Midbrain (tissue), 1 donor: ENCODE measurements at places on chromosomes 13 and 19.

DNA sequence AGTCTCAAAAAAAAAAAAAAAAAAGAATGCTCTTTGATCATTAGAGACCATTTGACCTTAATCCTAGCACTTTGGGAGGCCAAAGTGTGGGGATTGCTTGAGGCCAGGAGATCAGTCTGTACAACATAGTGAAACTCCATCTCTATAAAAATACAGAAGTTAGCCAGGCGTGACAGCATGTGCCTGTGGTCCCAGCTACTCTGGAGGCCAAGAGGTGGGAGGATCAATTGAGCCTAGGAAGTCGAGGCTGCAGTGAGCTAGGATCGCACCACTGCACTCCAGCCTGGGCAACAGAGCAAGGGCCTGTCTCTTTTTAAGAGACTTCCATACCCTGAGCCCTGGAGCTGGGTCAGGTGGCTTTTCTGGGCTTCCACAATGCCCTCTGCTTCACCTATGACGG is 11.5 kb upstream of the COLGALT1 start:
- DNase-seq = no peak

DNA sequence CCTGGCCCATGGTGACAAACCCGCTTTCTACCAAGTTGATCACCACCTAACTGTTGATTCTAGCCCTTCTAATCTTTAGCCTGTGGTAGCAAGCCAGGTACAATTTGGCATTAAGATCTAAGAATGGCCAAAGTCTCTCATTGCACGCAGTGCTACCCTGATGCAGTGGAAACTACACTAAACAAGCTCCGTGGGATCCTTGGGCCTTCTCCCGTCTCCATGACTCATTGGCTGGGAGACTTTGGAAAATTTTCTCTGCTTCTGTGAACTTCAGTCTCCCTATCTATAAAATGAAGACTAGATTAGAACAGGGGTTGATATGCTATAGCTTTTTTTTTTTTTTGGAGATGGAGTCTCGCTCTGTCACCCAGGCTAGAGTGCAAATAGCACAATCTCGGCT is 223.0 kb downstream of the TSHZ3 start:
- DNase-seq = no peak

DNA sequence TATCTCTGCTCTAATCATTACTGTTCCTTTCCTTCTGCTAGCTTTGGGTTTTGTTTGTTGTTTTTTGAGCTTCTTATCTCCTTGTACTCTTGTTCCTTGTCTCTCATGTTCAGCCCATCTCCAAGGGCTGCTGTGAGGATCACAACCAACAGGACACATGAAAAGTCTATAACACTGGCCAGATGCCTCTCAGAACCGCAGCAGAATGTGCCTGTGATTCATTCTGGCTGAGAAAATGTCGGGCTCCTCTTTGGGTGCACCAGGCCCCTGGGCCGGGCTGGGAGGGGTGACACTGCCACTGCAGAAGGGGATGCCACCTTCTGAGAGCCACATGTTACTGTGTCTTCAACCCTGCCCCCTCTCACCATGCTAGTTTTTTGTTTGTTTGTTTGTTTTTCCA is 48.0 kb downstream of the GGACT start:
- DNase-seq = no peak

GRCh38 chr13:113949546-113949945 is 24.3 kb downstream of the C13orf46 start:
- no peak for DNase-seq

GRCh38 chr19:47885067-47885463 is 1.1 kb downstream of the SULT2A1 start:
- DNase-seq = no peak

GRCh38 chr19:41501854-41502253 is 58.9 kb downstream of the ERICH4 start:
- no peak for DNase-seq

DNA sequence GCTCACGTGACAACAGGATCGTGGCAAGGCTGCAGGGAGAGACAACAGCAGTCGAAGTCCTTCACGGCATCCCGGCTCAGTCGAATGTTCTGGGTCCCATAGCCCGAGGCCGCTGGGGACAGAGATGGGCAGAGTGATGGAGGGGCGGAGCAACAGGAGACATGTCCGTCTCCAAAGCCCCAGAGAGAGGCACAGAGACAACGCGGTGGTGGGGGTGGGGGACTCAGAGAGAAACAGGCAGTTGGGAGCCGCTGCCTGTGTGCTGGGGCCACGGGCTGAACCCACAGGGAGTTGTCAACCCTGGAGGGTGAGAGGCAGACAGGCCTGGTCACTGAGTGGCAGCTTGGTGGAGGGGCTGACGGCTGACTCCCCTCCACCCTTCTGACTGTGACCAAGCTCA is 20.4 kb downstream of the NOSIP start:
- no peak for DNase-seq

DNA sequence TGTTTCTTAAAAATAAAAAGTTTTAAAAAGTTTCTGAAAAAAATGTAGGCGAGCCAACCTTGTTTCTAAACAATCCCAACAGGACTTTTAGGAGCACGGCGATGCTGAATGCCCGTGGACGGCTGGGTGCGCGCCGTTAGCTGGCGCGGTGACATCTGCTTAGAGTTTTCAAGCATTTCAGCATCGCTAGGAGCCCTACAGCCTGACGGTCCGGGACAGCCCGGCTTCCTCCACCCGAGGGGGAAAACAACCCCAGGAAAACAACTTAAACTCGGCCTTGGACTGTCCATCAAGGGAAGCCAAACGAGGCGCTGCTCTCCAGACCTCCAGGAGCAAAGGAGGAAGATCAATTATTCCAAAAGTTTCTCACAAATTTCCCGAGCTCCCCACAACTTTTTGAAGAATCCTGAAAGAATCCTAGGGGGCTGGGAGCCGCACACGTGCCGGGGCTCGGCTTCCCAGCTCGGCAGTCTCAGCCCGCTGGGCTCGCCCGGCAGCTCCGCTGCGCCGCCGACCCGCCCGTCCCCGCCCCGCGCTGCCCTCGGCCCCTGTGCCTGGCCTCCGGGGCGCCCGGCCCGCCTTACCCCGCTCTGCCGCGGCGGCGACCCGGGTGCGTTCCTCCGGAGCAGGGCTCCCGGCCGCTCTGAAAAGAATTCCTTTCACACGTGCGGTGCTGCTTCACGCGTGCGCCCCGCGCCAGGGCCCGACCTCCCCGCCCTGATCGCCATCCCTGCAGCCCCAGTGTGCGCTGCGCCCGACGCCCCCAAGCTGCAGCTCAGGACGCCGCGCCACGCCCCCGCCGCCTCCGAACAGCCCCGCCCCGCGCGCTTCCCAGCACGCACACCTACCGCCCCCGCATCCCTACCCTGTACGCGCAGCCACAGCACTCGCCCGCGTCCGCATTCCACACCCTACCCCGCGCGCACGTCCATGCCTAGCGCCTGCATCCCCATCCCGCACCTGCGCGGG is at the start of gene GJA3:
GJA3 (minus strand) TSS at position 747 of the 969 bp plus-strand sequence. CDS start 17,764 bp downstream, outside the sequence.
- no peak for DNase-seq

DNA sequence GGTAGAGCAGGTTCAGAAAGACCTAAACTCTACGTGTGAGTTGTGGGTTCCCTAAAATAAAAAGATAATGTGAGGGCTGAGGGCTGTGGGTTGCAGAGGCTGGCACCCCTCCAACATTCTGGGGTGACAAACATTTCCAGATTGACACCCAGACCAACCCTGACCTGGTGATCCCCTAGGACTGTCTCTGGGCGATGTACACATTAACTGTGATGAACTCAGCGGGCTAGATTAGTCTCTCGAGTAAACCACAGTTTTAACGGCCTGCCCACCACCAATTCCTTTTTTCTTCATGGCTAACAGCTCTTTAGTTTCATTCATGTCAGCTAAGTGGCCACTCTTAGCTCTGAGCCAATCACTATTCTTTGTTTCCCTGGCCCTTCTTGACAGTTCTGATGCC is 24.8 kb downstream of the SIAH3 start:
- DNase-seq = no peak
